ENCODE measurements at places on chromosomes 13 and 19.

- DNase-seq, result no peak
Measured at GRCh38 chr19:926589-927350, 935 bp downstream of the ARID3A start.

GRCh38 chr13:46983881-46984280 is 87.0 kb upstream of the HTR2A start:
- no peak for DNase-seq

DNA sequence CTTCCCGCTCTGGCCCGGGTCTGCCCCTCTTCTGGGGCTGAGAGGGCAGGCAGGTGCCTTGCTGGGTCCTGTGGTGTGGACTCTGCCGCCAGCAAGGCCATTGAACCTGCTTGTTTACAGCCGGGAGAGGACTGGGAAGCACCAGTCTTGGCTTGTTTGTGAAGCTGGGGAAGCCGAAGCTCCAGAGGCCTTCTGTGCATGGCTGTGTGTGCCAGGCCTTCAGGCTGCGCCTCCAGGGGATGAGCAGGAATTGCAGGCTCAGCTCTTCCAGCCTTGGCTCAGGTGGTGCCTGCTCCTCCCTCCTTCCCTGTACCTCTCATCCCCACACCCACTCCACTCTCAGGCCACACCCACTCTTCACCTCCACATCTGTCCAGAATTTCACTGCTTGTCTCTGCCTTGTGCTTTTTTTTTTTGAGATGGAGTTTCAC is 17.5 kb downstream of the NDUFB7 start:
- no peak for DNase-seq

DNA sequence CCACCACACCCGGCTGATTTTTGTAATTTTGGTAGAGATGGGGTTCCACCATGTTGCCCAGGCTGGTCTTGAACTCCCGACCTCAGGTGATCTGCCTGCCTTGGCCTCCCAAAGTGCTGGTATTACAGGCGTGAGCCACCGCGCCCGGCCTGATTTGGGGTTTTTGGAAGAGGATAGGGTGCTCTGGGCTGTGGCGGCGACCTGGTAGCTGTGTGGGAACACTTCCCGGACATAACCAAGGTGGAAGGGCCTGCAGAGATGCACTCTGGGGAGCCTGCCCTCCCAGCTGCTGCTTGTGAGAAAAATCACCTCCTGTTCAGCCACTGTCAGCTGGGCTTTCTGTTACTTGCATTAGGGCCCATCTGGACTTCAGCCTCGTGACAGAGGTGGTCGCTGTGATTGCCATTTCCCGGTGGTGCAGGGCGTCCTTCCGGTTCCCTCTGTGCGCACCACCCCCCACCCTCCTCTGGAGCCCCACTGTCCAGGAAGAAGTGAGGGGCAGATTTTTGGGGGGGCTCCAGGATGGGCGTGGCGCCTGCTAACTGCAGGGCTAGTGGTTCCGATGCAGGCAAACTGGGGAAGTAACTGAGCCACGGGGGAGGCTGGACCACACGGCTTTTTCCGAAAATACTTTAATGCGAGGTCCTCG is 7.5 kb downstream of the IL4I1 start:
- DNase-seq, result no peak

DNA sequence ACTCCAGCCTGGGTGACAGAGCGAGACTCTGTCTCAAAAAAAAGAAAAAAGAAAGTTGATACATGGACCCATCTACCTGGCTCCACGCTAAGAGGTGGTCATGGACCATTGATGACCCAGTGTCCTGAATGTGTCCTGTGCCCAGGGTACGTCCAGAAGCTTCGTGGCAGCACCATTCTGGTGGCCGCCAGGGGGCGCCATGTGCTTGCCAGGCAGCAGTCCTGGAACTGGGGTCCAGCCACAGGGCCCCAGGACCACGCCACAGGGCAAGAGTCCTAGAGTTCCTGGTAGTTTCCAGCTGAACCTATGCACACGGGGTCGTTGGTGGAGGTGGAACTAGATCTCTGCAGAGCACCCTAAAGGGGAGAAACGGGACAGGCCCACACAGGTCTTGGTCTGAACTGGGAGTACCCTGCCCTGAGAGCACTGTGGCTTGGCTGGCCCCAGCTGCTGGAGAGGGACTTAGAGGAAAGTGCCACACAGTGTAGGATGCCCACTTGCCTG is 19.9 kb upstream of the FBXO27 start:
- DNase-seq, result peak; percentile 14

GRCh38 chr13:71624653-71625600 is 242.1 kb downstream of the DACH1 start:
- DNase-seq, result no peak

DNA sequence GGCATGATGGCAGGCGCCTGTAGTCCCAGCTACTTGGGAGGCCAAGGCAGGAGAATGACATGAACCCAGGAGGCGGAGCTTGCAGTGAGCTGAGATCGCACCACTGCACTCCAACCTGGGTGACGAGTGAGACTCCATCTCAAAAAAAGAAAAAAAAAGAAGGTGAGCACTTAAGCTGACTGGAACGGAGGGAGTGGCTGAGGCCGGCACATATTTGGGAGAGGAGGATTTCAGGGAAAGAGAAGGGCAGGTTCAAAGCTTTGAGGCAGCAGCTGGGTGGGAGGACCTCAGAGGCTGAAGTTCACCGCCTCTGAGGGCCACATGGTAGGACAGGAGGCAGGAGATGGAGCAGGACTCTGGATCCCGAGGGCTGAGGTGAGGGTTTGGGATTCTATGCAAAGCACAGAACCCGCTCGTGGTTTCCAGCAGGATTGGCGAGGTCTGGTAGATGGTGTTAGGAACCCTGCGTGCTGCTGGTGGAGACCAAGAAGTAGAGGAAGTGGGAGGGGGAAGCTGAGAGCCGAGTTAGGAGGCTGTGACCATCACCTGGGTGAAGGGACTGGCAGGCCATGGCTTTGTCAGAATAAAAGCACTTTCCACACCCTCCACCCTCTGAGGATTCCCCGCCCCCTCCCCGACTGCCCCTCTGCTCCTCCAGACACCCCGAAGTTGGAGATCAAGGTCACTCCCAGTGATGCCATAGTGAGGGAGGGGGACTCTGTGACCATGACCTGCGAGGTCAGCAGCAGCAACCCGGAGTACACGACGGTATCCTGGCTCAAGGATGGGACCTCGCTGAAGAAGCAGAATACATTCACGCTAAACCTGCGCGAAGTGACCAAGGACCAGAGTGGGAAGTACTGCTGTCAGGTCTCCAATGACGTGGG is 8.4 kb downstream of the CD22 start:
- DNase-seq, result no peak

- DNase-seq, result no peak
Measured at GRCh38 chr13:46855166-46855565, 41.7 kb downstream of the HTR2A start.

GRCh38 chr19:7098096-7098495 is 28.6 kb downstream of the ZNF557 start:
- no peak for DNase-seq

- no peak for DNase-seq
Measured at GRCh38 chr19:14166999-14167575, 30.7 kb upstream of the ASF1B start.

- DNase-seq, result no peak
Measured at GRCh38 chr13:102643656-102644055, 46.9 kb downstream of the TPP2 start.

DNA sequence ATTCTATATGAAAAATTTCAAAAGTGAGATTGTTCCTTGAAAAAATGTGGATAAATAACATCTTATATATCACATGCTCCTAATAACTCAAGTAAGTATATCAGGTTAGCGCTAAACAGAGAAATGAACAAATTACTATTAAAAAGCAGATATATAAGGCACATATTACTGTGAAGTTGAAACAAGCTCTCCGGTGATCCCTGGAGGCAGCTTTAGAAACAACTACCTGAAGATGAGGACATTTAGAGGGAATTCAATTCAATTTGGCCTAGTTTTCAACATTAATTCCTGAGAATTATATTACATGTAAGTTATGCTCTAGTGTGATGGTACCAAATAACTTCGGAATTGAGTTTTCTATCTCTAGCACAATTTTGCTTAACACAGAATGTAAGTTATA is 1373.6 kb upstream of the SPRY2 start:
- no peak for DNase-seq

- DNase-seq, result peak; percentile 96
Measured at GRCh38 chr19:36772311-36773222, at the start of gene ZNF850. Gene ZNF850, minus strand, starts transcription at chr19:36772807. Its CDS starts 10,201 bp downstream, at chr19:36762606.

- DNase-seq, result no peak
Measured at GRCh38 chr19:55668603-55669348, 6.2 kb upstream of the EPN1 start.

- DNase-seq, result no peak
Measured at GRCh38 chr19:8148410-8149260, 757 bp downstream of the FBN3 start.

- DNase-seq, result no peak
Measured at GRCh38 chr13:72383646-72384045, 343.8 kb downstream of the MZT1 start.

- DNase-seq, result no peak
Measured at GRCh38 chr13:50612717-50613116, 230.8 kb downstream of the DLEU7 start.

DNA sequence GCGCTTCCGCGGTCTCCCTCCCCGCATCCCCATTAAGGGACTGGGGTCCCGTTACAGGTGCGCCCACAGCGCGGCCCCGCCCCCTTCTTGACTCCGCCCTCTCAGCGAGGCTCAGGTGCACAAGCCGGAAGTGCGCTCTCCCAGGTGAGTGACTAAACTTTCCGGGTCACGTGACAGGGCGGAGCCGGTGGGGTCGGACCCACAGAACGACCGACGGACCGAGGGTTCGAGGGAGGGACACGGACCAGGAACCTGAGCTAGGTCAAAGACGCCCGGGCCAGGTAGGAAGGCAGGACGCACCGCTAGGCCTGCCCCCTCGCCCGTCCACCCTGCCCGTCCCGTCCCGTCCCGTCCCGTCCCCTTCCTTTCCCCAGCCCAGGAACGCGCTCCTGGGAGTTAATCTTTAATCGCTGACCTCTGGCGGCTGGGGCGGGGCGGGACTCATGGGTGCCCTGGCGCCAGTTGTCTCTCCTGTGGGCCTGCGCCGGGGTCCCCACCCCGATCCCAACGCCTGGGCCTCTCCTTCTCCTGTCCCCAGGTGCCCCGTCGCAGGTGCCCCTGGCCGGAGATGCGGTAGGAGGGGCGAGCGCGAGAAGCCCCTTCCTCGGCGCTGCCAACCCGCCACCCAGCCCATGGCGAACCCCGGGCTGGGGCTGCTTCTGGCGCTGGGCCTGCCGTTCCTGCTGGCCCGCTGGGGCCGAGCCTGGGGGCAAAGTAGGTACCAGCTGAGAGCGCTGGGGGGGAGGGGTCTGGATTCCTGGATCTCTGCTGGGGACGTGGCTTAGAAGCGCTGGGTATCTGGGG is at the start of gene CRB3:
TSS of gene CRB3 (plus strand) at position 202 of the 804 bp plus-strand sequence. CDS start at position 633, 431 bp downstream.
- no peak for DNase-seq

- DNase-seq, result no peak
Measured at GRCh38 chr13:50357586-50358118, 342.4 kb downstream of the KCNRG start.

GRCh38 chr19:7247155-7247554 is 47.1 kb downstream of the INSR start:
- no peak for DNase-seq

DNA sequence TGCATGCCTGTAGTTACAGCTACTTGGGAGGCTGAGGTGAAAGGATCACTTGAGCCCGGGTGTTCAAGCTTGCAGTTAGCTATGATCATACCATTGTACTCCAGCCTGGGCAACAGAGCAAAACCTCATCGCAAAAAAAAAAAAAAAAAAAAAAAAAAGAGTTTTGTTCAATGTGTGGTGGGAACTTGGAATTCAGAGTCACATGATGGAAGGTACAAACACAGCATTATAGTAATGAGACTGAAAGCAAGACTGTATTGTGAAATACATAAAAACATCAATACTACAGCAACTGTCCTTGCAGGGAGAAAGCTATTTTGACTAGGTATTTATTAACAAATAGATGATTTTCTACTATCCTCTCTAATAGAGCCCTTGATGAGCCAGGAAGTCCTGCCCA is 393.2 kb downstream of the DLEU7 start:
- no peak for DNase-seq

DNA sequence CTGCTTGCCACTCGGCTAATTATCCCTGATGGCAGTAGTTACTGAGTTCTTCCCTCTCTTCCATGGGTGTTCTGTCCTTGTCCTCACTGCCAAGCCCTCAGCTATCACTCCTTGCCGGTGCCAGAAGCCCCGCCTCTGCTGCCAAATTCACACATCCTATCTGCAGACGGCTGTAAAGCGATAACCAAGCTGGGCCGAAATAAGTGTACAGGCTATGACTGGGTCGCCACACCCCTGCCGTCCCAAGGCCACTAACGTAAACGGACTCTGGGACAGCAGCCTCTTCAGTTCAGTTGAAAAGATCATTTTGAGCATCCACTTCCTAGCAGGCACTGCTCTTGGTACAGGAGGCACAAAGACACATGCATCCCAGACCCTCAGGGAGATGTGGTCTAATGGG is 13.3 kb downstream of the SLC7A1 start:
- DNase-seq, result no peak

GRCh38 chr13:44876782-44877324 is 112.4 kb downstream of the NUFIP1 start:
- DNase-seq, result no peak

GRCh38 chr13:79679334-79679733 is 198.4 kb downstream of the NDFIP2 start:
- peak; percentile 22 for DNase-seq

- DNase-seq, result no peak
Measured at GRCh38 chr13:52703482-52703881, 36.1 kb downstream of the CNMD start.

GRCh38 chr19:5336195-5336965 is 4.2 kb downstream of the PTPRS start:
- no peak for DNase-seq

DNA sequence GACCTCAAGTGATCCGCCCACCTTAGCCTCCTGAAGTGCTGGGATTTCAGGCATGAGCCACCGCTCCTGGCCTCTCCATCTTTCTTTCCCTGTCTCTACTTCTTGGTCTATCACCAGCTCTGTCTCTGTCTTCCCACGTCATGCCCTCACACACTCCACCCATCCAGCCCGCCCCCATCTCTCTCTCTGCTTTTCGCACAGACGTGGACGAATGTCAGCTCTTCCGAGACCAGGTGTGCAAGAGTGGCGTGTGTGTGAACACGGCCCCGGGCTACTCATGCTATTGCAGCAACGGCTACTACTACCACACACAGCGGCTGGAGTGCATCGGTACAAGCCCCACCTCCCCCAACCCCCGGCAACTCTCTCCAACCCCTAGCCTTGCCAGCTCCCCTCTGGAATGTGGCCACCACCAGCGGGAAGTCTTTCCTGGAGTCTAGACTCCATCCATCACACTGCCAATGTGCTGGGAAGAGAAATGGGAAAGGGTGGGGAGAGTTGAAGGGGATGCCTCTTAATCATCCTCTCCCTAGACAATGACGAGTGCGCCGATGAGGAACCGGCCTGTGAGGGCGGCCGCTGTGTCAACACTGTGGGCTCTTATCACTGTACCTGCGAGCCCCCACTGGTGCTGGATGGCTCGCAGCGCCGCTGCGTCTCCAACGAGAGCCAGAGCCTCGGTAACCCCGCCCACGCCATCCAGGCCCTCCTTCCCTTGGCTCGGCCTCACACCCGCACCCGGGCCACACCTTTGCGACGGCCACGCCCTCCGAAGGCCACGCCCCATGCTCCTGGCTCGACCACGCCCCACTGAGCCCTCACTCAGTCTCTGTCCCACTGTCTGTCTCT is 22.5 kb downstream of the LTBP4 start:
- no peak for DNase-seq
